ENCODE measurements at places on chromosomes 6 and 20. TPM values are rescaled to one million over a fixed set of nuclear protein-coding genes. Genes with fewer than 3 reads are reported as not detected.

CABLES2 gene
- 9.8 TPM for total RNA-seq

DNA sequence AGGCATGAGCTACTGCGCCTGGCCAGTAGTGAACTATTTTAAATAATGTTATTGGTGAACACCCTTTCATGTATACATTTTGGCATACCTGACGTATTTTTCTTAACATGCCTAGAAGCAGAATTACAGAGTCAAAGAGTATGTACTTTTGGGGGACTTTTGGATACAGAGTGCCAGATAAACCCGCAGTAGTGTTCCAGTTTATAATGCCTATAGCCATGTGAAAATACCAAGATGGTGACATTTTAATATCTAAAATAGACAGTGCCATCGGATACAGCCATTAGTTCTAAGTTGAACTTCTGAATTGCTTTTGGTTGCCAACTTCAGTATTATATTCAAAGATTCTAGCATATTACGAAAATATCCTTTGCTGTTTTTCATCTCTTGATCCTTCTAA, 20.3 kb downstream of the TM9SF4 start:
- DNase-seq, result no peak

DNA sequence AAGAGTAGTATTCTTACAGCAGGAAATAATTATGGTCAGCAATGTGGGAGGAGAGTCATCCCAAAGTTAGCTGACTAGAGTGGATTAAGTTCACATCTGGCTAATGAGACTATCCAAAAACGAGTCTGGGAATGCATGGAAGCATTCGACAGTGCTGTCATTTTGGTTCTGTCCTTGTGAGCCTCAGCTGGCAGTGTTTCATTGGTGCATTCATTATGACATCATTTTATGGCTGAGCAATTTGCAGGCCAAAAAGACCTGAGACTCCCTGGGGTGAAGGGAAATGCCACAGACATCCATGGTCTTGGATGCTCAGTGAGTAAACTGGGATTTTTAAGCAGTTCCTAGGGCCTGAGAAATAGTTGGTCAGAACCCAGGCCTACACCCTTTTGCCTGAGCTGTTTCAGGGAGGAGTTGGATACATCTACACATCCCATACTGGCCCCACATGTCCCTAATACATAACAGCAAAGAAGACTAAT, 196.4 kb upstream of the CCN2 start:
- DNase-seq, result no peak

GRCh38 chr6:22826961-22827360, 257.6 kb downstream of the HDGFL1 start:
- DNase-seq, result no peak

UNC5CL gene
- total RNA-seq, result 1.1 TPM

DNA sequence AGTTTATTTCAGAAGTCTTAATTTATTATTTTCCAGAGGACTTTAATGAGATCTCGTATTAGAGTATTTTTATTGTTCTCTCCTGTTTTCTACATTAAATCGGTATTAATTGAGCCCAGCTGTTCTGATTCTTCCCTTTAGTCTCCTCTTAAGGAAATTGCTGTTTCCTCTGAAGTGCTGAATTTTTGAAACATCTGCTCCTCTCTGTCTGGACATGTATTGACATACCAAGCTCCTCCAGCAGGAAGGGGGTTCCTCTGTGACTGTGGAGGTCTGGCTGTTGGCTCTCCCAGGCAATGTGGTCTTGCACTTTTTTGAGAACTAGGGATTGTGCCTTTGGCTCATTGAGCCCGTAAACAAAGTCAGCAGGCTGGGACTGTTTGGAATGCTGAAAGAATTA, 74.9 kb downstream of the MAP3K4 start:
- DNase-seq, result no peak

DNA sequence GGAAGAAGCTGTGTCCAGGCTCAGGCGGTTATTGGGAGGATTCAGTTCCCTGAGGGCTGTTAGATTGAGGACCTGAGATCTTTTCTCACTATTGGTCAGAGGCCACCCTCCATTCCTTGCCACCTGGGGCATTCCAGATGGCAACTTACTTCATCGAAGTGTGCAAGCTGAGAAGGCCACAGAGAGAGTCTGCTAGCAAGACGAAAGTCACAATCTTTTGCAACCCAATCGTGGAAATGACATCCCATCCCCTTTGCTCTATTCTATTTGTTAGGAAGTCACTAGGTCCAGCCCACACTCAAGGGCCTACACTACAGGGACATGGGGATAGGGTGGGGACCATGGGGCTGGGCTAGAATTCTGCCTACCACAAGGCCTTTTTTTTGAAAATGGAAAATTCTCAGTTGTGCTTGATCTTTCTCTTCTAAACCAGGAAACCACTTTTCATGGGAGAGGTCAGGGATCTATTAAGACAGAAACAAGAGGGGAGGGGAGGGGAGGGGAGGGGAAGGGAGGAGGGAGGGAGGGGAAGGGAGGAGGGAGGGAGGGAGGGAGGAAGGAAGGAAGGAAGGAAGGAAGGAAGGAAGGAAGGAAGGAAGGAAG, 217.2 kb downstream of the BCAS1 start:
- no peak for DNase-seq
